ENCODE measurements at places on chromosomes 5 and 9. TPM values are rescaled to one million over a fixed set of nuclear protein-coding genes. Genes with fewer than 3 reads are reported as not detected.
A peak's percentile ranks its signal among the peaks of the same experiment; 100 is the strongest.

- no peak overlapping the region for H3K4me3 ChIP-seq
- no peaks in the 10 kb centered on the region for H3K36me3 ChIP-seq
- no peak overlapping the region for H3K27ac ChIP-seq
Observed at GRCh38 chr9:108386859-108387384, 468.9 kb downstream of the ACTL7B start.

CATSPER3 gene
- 0.69 TPM for total RNA-seq

- H3K4me3 ChIP-seq: no peak overlapping the region
- H3K36me3 ChIP-seq: no peaks in the 10 kb centered on the region
- DNase-seq: no peak
- H3K4me1 ChIP-seq: no peaks in the 10 kb centered on the region
Observed at GRCh38 chr9:87359264-87359663, 138.4 kb upstream of the DAPK1 start.

DNA sequence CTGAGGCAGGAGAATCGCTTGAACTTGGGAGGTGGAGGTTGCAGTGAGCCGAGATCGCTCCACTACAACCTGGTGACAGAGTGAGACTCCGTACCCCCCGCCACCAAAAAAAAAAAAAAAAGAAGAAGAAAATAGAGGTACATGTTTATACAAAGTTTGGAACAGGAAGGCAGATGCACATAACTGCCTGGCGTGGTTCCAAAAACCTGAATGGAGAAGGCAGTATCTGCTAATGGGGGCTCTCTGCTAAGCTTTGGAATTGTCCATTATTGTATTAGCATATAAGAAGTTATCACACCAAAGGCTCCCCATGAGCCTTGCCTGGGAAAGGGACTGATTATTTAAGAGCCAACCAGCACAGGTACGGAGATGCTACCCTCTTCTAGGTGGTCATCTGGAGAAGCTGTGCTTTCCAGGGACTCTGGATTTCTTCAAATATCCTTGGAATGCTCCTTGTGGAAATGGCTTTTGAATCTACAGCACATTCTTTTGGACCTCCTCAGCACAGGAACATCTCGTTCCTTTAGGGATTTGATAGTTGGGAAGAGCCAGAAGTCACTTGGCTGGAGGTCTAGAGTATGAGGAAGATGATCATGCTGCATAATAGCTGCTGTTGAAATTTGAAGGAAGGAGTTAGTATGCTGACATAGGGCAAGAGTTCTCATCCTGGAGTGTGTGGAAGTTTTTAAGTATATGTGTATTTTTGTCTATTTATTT, 42.5 kb upstream of the ABCA1 start:
- DNase-seq: no peak
- no peaks in the 10 kb centered on the region for H3K27me3 ChIP-seq
- no peaks in the 10 kb centered on the region for H3K36me3 ChIP-seq
- H3K4me1 ChIP-seq: no peaks in the 10 kb centered on the region
- no peak overlapping the region for H3K27ac ChIP-seq
- H3K4me3 ChIP-seq: no peak overlapping the region

GRCh38 chr5:80912479-80912878, 47.7 kb upstream of the RASGRF2 start:
- no peaks in the 10 kb centered on the region for H3K4me1 ChIP-seq
- no peak for DNase-seq
- H3K27ac ChIP-seq: no peak overlapping the region
- H3K4me3 ChIP-seq: no peak overlapping the region
- no peaks in the 10 kb centered on the region for H3K27me3 ChIP-seq

IL13 gene
- total RNA-seq: not detected

GRCh38 chr5:150429410-150429873, 16.7 kb upstream of the CD74 start:
- H3K27ac ChIP-seq: no peak overlapping the region
- DNase-seq: no peak
- H3K4me1 ChIP-seq: no peaks in the 10 kb centered on the region
- H3K36me3 ChIP-seq: no peaks in the 10 kb centered on the region
- H3K4me3 ChIP-seq: no peak overlapping the region
- H3K27me3 ChIP-seq: no peaks in the 10 kb centered on the region

ARSI gene
- 18.6 TPM for total RNA-seq

- H3K27ac ChIP-seq: no peak overlapping the region
- H3K27me3 ChIP-seq: no peaks in the 10 kb centered on the region
- no peak for DNase-seq
- H3K4me1 ChIP-seq: no peaks in the 10 kb centered on the region
Observed at GRCh38 chr9:130638284-130639123, 25.9 kb upstream of the PRDM12 start.

DNA sequence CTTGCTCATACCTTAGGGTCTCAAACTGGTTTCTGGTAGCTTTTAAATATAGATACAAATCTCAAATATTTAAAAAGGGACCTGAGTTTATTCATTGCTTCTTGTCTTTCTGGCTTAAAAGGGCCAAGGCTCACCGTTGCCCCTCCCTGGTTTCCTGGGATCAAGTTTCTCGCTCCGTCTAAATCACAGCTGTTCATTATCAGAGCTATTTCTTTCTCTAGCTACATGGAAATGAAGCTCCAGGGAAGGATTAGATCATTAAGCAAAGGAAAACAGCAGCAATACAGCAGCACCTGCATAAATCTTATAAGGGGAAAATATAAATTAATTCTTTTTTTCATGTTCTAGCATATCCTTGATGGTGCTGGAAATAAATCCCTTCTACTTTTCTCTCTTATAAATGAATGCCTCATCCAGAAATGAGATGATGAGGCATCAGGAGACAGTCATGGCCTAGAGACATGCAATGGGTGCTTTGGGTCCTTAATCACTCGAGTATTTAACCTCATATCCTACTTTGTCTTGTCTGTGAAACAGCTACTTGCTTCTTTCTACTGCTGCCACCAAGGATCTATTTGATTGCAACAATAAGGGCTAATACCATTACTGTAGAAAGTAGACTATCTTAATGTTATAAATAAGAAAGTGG, 320.1 kb downstream of the TRPM3 start:
- no peaks in the 10 kb centered on the region for H3K27me3 ChIP-seq
- H3K4me1 ChIP-seq: no peaks in the 10 kb centered on the region
- H3K27ac ChIP-seq: no peak overlapping the region
- H3K36me3 ChIP-seq: no peaks in the 10 kb centered on the region
- no peak overlapping the region for H3K4me3 ChIP-seq
- no peak for DNase-seq

DNA sequence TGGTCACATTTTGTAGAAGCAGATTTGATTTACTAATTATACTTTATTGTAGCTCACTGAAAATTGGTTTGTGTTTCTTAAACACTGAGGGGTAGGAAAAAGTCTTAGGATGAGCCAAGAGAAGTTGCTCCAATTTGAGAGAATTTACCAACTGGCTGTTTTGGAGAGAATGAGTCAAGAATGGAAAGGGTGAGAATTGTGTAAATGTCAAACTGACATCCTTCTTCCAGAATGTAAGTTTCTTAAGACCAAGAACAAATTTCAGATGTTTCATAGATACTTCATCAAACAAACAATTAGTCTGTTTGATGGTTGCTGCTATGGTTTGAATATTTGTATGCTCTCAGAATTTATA, 106.2 kb upstream of the TXNDC8 start:
- no peak overlapping the region for H3K4me3 ChIP-seq
- no peak for DNase-seq
- H3K27me3 ChIP-seq: no peaks in the 10 kb centered on the region
- H3K4me1 ChIP-seq: no peaks in the 10 kb centered on the region

DNA sequence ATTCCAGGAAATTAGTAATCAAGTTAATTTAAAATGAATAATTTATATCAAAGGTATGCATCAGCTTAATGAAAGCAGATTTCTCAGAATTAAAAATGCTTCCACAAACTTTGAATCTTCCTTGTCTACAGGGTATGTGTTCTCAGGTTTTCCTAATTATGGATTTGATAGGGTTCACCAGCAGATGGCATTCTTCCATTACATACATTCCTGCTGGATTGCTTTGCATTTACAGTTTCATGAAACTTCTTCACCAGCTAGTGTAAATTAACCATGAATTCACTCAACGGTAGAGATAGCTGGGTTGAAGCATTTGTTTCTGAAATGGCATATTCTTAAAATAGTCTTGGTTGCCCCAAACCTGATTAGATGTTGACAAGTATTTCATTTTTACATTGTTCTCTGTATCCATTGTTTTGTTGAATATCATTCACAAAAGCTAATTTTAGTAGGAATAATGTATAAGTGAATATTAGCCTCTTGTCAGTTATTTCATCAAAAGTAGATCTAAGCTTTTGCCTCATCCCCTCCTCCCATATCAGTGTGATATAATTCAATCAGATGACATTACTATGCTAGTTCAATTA, 68.7 kb upstream of the WDR41 start:
- DNase-seq: peak; percentile 38
- H3K27ac ChIP-seq: no peak overlapping the region
- peaks cover 10% of the 10 kb centered on the region for H3K27me3 ChIP-seq
- no peaks in the 10 kb centered on the region for H3K36me3 ChIP-seq
- H3K4me3 ChIP-seq: no peak overlapping the region

- no peaks in the 10 kb centered on the region for H3K36me3 ChIP-seq
- H3K4me3 ChIP-seq: no peak overlapping the region
- peaks cover 12% of the 10 kb centered on the region for H3K4me1 ChIP-seq
- no peak overlapping the region for H3K27ac ChIP-seq
- H3K27me3 ChIP-seq: no peaks in the 10 kb centered on the region
Observed at GRCh38 chr5:119328753-119329602, 26.8 kb upstream of the TNFAIP8 start.

- no peak for DNase-seq
- H3K27me3 ChIP-seq: no peaks in the 10 kb centered on the region
- H3K36me3 ChIP-seq: no peaks in the 10 kb centered on the region
- H3K4me3 ChIP-seq: no peak overlapping the region
- H3K4me1 ChIP-seq: no peaks in the 10 kb centered on the region
Observed at GRCh38 chr9:2234371-2234893, 219.3 kb downstream of the SMARCA2 start.

DNA sequence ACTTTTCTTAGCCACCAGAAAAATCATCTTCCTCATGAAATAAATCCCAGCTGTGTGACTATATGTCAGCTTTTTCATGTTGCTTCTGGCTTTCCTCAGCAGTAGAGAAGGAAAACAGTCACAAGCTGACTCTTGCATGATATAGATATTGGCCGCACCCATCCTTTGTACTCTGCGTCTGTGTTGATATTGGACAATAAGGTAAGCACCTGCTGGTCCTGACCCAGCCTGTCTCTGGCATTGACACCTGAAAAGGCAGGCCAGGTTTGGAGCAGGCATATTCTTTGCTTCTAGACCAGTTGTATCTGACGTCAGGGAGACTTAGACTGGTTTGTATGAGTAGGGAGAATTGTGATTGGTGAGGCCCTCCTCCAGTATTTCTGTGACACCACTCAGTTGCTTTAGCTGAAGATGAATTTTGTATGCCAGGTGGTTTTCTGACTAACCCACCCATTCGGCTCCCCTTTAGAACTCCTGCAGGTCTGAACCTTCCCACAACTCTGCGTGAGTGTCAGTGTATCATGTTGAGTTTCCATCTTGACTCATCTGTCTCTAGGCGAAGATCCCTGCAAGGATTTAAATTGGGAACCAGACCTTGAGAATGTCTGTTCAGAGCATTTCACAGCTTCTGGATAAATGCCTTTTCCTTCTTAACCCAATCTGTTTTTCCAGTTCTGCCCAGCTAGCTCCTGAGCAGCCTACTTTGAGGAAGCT, 151.2 kb upstream of the RUSC2 start:
- H3K36me3 ChIP-seq: no peaks in the 10 kb centered on the region
- H3K27ac ChIP-seq: no peak overlapping the region
- no peak for DNase-seq
- H3K4me1 ChIP-seq: no peaks in the 10 kb centered on the region
- no peak overlapping the region for H3K4me3 ChIP-seq

- H3K36me3 ChIP-seq: no peaks in the 10 kb centered on the region
- H3K4me1 ChIP-seq: no peaks in the 10 kb centered on the region
- H3K4me3 ChIP-seq: no peak overlapping the region
- H3K27me3 ChIP-seq: no peaks in the 10 kb centered on the region
- no peak for DNase-seq
Observed at GRCh38 chr5:61286446-61287132, 45.5 kb upstream of the ZSWIM6 start.

ASS1 gene
- total RNA-seq: 26.2 TPM

GRCh38 chr5:126479810-126480209, 56.6 kb downstream of the GRAMD2B start:
- peaks cover 2% of the 10 kb centered on the region for H3K36me3 ChIP-seq
- no peaks in the 10 kb centered on the region for H3K4me1 ChIP-seq
- H3K27me3 ChIP-seq: no peaks in the 10 kb centered on the region
- H3K27ac ChIP-seq: no peak overlapping the region
- no peak overlapping the region for H3K4me3 ChIP-seq
- DNase-seq: no peak

GRCh38 chr9:88783711-88784083, 207.6 kb upstream of the S1PR3 start:
- H3K27ac ChIP-seq: no peak overlapping the region
- no peaks in the 10 kb centered on the region for H3K36me3 ChIP-seq
- no peak for DNase-seq
- H3K4me1 ChIP-seq: no peaks in the 10 kb centered on the region
- no peaks in the 10 kb centered on the region for H3K27me3 ChIP-seq

- no peaks in the 10 kb centered on the region for H3K27me3 ChIP-seq
- peak overlapping the region; percentile 99 for H3K27ac ChIP-seq
- no peaks in the 10 kb centered on the region for H3K36me3 ChIP-seq
- H3K4me1 ChIP-seq: peaks cover 88% of the 10 kb centered on the region
- H3K4me3 ChIP-seq: no peak overlapping the region
- DNase-seq: peak; percentile 88
Observed at GRCh38 chr5:172777881-172778814, 7.2 kb upstream of the DUSP1 start.

PANK3 gene
- 79.7 TPM for total RNA-seq

ABCA1 gene
- 2.6 TPM for total RNA-seq

SCGB3A2 gene
- 0.39 TPM for total RNA-seq

DNA sequence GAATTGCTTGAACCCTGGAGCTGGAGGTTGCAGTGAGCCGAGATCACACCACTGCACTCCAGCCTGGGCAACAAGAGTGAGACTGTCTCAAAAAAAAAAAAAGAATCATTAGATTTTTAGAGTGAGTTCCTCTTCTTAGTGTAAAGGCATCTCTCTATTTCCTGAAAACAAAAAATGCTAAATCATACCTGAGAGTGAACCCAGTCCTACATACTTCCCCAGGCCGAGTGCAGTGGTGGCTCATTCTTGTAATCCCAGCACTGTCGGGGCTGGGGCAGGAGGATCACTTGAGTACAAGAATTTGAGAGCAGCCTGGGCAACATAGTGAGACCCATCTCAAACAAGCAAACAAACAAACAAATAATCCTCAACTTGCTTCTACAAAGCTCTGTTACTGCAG, 38.2 kb upstream of the LPAR1 start:
- H3K36me3 ChIP-seq: no peaks in the 10 kb centered on the region
- H3K4me1 ChIP-seq: no peaks in the 10 kb centered on the region
- H3K27me3 ChIP-seq: no peaks in the 10 kb centered on the region
- DNase-seq: no peak

DNA sequence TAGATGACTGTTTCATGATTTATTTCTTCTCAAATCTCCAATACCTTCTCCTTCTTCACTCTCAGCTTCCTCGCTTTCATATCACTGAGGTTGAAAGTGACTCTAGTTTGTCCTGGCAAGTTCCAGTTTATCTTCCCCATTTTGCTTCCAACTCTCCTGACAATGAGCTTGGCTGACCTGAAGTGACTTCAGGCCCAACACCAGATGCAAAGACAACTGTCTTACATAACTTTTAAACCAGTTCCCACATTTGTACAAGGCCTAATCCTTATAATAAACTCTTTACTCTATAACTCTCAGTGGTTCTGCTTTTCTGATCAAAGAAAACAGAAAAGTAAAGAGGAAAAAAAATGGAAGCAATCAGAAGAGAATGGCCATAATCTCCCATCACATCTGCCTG, 22.0 kb downstream of the GNG10 start:
- no peaks in the 10 kb centered on the region for H3K36me3 ChIP-seq
- no peak overlapping the region for H3K27ac ChIP-seq
- DNase-seq: no peak

PCDHB9 gene
- 1.8 TPM for total RNA-seq
